ENCODE measurements at places on chromosomes 4 and X.

DNA sequence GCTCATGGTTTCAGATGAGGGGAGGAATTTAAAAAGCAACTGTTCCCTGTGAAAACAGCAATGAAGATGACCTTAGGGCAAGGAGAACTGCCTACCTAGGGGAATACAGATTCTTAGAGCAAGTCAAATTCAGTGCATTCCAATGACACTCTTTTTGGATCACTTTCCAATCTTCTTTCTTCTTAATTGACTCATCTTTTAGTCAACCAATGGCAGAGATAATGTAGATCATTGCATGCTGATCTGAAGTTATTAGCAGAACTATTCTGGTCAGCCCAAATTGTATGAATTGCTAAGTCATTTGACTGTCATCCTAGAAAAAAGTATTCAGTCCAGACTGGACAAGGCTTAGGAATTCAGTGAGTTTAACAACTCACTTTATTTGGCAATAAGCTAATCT, 12.6 kb upstream of the NR3C2 start:
- DNase-seq = no peak

DNA sequence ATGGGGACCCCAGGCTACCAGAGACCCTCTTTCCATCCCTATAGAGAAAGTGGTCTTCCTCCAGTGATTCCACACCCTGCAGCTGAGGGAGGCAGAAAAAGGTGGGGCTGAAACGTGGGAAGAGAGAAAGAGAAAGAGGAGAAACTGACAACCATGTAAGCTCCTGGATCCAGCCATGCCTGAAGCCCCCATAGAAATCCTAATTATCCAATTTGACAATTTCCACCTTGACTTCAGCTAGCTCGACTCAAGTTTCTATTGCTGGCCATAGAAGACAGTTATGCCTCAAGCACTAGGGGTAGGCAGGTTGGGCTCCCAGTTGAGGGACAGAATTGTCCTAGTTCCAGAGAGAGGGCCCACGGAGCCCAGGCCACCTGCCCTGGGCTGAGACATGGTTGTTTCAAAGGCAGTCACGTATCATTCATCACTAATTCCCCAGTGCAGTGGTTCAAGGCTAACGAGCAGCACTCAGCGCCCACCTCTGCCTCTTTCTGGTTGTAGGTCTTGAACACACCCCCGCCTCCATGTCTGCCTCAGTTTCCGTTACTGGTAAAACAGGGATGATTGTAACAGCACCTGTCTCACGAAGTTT, 39.8 kb upstream of the ASMTL start:
- no peak for DNase-seq

- no peak for DNase-seq
These were observed 14.7 kb upstream of the FAM47B start for GRCh38 chrX:34927866-34928265.

DNA sequence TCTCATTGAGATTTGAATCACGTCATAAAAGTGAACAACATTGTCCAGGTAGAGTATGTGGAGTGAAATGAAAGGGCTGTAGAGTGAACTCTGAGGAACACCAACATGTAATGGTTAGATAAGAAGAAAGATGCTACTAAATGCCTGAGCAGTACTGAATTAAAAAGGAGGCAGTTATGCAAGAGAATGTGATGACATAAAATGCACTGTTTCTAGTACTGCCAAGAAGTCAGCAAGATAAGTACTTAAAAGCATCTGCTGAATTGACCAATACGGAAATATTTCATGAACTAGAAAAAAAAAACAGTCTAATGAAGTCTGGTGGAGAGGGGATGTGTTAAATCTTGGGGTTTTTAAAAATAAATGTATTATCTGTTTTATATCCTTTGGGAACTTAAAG, 583.8 kb upstream of the GALNT7 start:
- DNase-seq = no peak

DNA sequence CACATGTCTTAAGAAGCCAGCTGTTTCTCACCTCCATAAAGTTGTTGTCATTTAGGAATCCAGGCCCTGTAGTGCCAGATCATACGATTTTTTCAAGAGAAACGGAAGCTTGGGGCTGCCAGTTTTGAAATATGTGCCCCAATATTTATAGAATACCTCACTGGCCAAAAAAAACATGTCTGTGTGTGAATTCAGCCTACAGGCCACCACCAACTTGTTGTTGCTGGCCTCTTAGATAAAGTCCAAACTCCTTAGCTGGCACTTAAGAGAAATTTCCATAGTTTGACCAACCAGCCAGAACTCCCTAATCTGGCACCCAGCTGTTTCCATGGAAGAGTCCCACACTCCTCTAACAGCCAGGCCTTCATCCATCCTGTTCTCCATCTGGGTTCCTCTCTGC, 74.1 kb downstream of the WDR19 start:
- no peak for DNase-seq

GRCh38 chr4:67071641-67072040, 473.7 kb downstream of the CENPC start:
- DNase-seq = no peak

DNA sequence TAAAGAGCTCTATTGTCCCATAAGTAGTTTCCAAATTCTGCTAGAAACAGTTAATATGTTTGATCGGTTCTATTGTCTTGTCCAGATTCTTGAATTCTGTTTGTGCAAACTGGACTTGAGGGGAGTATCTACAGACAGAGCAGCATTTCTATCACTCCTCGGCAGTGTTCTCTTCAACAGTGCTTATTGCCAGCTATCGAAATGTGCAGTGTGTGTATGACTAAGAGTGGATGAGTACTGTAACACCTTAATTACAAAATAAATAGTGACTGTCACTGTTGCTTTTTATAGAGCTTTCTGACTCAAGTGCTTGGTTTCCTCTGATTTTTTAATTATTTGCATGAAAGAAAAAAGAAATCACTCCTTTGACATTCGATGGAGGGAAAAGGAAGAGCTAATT, 274.6 kb downstream of the RPA4 start:
- no peak for DNase-seq

DNA sequence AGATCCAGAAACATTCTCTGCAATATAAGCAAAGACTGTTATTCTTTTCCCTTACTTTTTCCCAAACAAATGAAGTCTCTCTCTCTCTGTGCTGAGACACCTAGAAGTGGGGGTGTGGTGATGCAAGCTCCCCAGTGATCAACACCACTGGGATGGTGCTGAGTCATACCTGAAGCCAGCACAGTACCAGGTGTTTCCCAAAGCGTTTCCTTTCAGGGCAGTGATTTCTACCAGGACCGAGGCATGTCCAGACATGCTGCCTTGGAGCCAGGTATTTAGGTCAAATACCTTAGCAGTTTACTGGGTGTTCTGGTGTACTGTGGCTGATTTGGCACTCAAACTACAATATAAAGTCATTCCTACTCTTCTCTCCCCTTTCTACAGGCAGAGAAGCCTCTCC, 726.5 kb downstream of the FAM133A start:
- DNase-seq = no peak

DNA sequence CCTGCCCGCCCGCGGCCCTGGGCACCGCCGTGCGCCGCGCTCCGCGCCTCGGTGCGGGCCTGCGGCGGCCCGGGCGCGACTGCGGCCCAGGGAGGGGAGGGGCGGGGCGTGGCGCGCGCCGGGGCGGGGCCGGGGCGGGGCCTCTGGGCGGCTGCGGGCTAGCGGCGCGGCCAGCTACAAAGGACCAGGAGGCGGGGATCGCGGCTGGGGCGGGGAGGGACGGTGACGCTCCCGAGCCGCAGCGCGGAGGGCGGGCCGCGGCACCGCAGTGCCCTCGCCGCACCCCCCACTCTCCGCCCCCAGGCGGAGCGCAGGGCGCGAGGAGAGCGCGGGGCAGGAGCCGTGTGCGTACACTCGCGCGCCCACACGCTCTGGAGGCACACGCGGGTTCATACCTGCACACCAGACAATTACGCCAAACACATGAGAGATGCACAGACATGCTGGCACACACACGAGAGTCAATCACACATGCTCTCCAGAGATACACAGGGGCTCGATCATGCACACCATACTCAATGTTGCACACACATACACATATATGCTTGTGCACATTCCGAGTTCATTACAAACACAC, at the start of gene CRMP1:
CRMP1 (minus strand) TSS at position 83 of the 577 bp plus-strand sequence. CDS start 117 bp downstream, outside the sequence.
- peak; percentile 94 for DNase-seq

DNA sequence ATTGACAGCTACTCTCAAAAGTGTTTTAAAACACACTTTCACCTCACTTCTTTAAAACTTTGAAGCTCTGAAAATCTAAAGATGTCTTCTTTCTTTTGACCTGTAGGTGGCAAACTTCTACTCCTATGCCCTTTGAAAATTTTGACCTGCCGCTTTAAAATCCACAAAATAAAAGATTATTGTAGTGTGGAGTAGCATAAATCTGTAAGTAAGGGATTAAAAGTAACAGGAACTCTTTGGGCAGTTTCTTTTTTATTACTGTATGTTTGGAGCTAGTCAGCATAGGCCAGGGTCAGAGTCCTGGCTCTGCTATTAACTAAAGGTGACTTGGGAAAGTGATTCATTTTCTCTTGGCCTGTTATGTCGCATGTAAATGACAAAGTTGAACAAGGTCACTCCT, 25.5 kb downstream of the BBS12 start:
- peak; percentile 30 for DNase-seq

DNA sequence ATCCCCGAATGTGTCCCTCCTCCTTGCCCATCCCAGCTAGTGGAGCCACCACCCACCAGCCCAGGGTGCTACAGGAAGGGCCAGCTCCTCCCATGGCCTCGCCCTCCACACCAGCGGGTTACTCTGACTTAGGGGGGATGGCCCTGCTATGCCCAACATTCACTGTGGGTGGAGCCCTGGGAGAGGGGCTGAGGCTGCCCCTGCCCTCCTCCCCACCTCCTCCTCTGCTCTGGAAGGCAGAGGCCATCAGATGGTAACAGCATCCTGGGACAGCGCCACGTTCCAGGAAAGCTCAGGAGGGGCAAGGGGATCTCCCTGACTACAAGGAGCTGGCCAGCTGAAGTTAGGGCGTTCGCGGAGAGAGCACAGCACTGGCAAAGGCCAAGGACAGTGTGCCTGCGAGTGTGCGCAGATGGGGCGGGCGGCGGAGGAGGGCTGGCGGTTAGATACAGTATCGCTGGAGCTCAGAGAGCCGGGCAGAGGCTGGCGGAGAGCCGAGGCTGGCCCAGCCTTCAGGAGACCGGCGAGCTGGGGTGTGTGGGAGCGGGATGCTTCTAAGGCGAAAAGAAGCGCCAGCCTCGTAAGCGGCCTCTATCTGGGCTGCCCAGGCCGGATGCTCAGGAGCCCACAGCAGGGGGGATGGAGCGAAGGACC, 1.5 kb downstream of the JAKMIP1 start:
- peak; percentile 77 for DNase-seq

DNA sequence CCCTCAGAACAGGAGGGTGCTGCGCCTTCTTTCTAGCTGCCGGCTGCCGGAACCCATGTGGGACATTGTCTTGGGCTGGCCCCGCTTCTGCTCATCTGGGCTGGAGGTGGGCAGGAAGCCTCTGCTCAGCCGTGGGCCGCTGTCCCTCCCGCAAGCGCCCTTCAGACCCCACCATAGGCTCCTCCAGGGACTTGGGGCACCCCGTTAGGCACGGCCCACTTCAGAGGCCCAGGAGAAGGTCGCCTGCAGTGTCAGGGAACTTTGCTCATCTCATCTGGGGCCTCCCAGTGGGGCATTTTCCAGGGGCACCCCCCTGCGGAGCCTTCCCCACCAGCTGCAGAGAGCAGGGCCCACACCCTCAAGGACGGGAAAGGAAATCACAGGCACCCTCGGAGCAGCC, 32.9 kb downstream of the DOK7 start:
- DNase-seq = no peak

DNA sequence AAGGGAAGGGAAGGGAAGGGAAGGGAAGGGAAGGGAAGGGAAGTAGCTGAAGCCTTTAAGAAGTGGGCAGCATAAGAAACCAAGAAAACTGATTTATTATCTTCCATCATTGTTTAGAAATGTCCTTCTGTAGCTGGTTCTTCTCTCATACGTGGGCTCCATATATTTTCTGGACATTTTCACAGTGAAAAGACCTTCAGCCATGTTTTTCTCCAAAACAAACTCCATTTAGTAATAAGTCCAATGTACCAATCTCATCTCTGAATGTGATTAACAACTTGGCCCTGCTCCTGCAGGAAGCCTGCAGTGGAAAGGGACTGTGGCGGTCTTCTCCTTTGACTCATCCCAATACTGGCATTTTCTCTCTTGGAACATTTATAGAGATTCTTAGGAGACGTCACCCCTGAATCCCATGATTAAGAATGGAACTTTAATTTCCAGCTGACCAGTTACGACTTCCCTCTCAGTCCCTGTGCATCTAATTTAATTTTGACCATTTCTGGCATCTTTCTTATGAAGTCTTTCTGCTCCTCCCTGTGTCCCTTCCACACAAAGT, 96.6 kb upstream of the GUCY1A1 start:
- DNase-seq = no peak

DNA sequence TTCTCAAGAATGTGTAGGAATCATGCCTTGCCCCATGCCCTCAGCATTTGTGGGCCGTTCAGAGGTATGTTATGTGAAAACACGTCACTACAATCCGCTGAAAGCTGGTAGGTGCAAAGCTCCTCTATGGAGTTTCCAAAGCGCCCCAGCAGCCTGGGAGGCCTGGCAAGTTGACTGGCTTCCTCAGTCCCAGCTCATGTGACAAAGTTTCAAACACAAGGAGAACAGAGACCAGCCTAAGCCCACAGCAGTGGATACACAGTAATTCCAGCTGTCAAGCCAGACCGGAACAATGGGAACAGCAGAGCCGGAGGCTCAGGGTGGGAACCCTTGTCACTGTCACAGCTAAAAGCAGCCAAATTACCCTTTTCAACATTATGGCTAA, 33.5 kb downstream of the NAT8L start:
- DNase-seq = peak; percentile 49

GRCh38 chr4:75036046-75036830, 103.3 kb downstream of the PARM1 start:
- no peak for DNase-seq

- no peak for DNase-seq
These were observed 113.8 kb downstream of the IL13RA2 start for GRCh38 chrX:114903618-114904017.

GRCh38 chr4:22192084-22192511, 243.5 kb upstream of the KCNIP4 start:
- DNase-seq = no peak

DNA sequence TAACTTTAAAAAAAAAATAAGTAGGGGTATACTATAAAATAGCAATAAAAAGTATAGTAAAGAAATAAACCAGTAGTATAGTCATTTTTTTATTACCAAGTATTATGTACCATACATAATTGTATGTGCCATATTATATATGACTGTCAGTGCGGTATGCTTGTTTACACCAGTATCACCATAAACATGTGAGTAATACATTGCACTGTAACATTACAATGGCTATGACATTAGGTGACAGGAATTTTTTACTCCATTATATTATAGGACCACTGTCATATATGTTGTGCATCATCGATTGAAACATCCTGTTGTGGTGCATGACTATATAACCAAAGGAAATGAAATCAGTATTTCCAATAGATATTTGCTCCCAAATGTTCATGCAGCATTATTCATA, 176.9 kb upstream of the ARHGAP24 start:
- no peak for DNase-seq

DNA sequence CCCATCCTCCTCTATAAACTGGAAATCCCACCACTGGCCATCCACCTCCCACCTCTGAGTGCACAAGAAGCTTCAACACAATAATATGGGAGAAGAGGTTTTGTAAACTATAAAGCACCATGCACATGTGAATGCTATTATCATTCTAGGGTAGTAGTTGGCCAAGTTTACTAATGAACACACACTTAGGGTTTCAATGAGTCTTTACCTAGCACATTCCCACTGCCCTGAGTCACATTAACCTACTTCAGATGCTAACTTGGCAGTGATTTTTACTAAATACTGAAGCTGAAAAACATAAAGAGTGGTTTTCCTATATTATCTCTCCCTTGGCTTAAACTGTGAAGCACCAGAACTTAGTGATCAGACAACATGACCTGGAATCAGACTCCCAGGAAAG, 93.9 kb downstream of the SH3KBP1 start:
- DNase-seq = no peak

Data from neural progenitor cell (in vitro differentiated cells).